Retinal pigment epithelial cell (primary cell): ENCODE measurements at places on chromosomes 16 and 17.

DNA sequence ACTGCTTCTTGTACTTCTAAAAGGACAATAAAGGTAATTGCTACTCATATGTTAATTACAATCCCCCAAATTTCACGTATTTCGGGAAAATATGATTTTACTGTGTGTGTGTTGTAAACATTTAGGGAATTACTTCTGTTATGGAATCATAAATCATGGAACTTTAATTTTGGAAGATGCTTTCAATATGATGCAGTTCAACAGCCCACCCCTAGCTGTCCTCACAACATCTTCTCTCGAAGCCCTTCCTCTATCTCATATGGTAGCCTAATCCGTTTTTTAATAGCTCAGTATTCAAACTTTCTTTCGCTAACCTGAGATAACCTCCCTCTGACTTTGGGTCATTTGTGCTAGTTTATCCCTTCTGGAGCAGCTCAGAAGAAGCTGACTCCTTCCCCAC, 78.4 kb downstream of the ANKFN1 start:
- no peak for DNase-seq

DNA sequence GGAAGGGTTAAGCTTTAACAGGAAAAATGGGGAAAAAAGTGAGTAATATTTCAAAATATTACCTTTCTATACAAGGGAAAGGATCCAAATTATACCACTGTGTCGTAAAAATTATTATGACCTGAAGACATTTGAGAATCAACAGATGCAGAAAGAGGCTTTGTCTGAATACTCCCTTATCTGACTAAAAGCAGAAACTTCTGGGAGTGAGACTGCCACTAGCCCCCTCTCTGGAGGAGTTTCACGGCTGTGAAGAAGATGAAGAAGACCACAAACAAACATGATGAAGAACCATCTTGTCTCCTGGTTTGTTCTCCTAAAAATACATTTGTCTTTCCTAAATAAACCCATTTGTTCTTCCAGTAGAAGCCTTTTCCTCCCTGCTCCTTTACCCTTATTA, 29.4 kb downstream of the CNTROB start:
- DNase-seq, result no peak

- DNase-seq, result no peak
These were observed 363.4 kb downstream of the CDH13 start for GRCh38 chr16:82990155-82990554.

- no peak for DNase-seq
These were observed 44.9 kb upstream of the METRNL start for GRCh38 chr17:83034525-83034924.

DNA sequence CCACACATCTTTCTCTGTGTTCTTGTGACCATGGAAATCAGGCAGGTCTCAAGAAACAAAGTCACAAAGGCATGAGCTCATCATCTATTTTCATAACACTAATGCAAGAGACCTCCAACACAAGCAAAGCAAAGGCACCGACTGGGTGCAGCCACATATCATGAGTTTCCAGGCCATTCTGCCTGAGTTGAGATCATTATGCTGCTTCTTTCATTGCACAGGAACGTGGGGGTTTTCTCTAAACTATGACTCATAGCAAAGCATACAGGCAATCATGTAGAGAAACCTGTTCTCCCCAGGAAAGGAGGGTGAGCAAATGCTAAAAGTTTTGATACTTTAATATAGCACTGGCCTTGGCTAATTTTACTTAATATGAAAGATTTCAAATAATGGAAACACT, 60.7 kb downstream of the GRIN2A start:
- peak; percentile 32 for DNase-seq

GRCh38 chr16:31148281-31148728, 1.6 kb downstream of the PRSS36 start:
- DNase-seq, result no peak

- DNase-seq, result no peak
These were observed 278.0 kb downstream of the SNX29 start for GRCh38 chr16:12254566-12254965.
